HAP-1 (cell line): ENCODE measurements at places on chromosomes 6 and 20.

DNA sequence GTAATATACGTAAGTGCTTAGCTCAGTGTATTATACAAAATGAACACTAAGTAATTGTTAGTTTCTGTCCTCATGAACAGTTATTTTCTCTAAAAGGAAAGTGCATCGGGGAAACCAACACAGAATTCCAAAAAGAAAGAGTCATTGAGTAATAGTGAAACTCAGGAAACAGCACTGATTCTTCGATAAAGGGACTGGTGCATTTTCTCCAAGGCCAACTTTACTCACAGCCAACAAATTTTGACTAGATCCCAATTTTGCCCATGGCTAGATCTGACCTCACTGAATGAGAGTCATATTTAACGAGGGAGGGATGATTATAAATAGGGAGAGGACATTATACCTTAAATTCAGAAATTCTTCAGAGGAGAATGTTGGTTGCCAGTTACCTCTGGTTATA, 390.9 kb upstream of the NRSN1 start:
- DNase-seq, result no peak

- DNase-seq, result no peak
Observed at GRCh38 chr6:31010393-31011060, at the start of gene MUC22. TSS of gene MUC22 (plus strand) at chr6:31010474. CDS start at chr6:31010707, 233 bp downstream.

GRCh38 chr6:148790817-148791216, 44.0 kb downstream of the UST start:
- DNase-seq, result no peak

GRCh38 chr6:81763968-81764367, 11.5 kb upstream of the TENT5A start:
- DNase-seq, result no peak

DNA sequence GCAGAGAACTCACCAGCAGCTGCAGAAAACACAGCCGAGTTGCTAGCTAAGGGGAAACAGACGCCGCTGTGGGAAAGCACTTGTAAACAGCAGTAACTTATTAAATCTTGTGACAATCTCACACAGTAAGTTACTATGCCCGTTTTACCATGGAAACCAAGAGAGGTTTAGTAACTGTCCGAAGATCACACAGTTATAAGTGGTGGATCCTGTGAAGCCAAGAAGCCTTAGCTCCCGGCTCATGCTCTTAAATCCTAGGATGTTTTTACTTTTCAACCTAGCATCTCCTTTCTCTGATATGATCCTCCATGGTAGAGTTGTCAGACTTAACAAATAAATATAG, 1.5 kb upstream of the SULF2 start:
- no peak for DNase-seq

DNA sequence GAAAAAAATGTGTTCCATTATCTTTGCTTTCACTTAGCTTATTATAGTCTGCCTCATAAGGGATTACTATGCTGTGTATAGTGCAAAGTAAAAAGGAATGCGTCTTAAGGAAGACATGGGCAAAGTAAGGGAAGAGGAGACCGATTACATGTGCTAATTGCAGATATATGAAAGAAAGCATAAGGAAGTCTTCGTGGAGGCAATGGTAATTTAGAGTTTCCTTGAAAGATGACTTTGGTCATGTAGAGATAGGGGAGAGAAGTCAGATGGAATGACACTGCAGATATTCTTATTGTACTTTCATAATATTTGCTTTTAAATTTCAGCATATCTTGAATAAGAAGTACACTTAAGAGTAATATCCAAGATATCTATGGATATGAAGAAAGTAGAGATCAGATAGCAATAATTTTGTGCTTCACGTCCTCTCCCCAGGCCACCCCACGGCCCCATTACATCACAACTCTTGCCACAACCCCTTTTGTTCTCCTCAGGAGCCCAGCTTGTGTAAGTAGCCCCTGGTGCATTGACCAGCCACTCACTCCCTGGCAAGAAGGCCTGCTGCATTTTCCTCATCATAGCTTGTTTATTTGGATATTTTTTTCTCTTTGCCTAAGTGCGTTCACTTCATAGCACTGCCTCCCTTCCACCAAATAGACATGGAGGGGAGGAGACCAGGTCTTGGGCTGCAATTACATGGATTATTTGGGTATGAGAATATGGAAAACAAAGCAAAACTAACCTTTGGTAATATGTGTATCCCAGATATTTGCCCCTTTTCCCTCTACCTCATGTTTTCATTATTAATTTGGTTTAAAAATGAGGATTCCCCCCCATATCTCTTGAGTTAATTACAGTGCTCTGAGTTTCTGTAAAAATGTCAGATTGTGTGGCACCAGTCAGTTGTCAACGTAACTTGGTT, 30.7 kb upstream of the COL10A1 start:
- DNase-seq, result no peak

- DNase-seq, result no peak
Observed at GRCh38 chr6:90478278-90478677, 108.6 kb downstream of the MAP3K7 start.

- no peak for DNase-seq
Observed at GRCh38 chr6:162934844-162935243, 207.1 kb downstream of the PACRG start.

- DNase-seq, result no peak
Observed at GRCh38 chr6:160031442-160031841, 62.6 kb downstream of the IGF2R start.

- peak; percentile 63 for DNase-seq
Observed at GRCh38 chr6:79833264-79833963, 113.9 kb downstream of the ELOVL4 start.

DNA sequence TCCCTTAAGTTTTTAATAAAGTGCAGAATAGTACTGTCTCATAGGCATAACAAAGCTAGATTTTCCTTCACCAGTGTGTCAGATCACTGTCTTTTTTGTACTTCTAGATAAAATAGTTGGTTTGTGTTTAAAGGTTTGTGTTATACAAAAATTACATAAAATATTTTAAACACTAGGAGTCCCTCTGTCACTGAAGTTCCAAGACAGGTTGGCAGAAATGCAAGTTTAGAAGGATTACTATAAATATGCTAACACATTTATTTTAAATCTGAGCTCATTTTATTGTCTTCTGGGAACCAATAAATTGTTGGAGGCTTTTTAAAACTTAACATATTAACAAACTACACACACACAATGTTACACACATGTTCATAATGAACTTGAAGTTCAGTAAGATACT, 30.8 kb upstream of the RUNX2 start:
- DNase-seq, result no peak

DNA sequence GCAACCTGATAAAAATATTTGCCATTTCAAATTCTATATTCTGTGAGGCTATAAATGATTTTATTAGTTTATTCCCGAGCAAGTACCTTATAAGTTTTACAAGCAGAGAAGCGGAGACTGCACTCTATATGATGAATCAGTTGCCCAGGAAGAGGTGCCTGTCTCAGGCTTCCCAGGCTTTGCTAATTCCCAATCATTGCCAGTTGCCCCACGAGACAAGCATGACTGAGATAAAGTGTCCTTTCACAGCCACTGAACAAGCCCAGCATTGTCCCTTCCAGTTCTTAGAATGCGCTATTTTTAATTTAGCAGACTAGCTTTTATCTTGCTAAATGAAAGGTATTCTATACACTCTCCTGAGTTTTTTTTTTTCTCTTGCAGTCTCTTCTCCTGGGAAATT, 260.7 kb downstream of the ALDH8A1 start:
- no peak for DNase-seq

- DNase-seq, result no peak
Observed at GRCh38 chr6:80319196-80319595, 212.7 kb downstream of the BCKDHB start.

GRCh38 chr6:166565084-166565967, 21.2 kb downstream of the RAMACL start:
- DNase-seq, result no peak

- DNase-seq, result no peak
Observed at GRCh38 chr6:47524136-47524845, 46.7 kb downstream of the CD2AP start.

DNA sequence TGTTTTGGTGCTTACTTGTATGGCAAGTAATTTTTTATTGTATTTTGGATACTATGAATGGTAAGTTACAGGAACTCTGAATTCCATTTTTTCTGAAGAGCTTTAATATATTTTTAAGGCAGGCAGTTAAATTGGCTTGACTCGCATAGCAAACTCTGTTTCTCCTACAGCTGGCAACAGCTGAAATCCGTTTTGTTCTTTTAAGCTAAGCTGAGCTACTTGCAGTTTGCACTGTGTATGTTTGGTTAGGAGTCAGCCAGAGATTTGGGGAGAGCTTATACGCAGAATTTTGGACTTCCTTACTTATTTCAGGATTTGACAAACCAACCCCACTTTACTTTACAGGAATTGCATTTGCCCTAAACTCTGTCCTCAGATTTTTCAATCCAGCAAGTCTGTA, 179.1 kb downstream of the COL19A1 start:
- no peak for DNase-seq

GRCh38 chr20:47220161-47220582, 136.3 kb downstream of the ZMYND8 start:
- peak; percentile 12 for DNase-seq

DNA sequence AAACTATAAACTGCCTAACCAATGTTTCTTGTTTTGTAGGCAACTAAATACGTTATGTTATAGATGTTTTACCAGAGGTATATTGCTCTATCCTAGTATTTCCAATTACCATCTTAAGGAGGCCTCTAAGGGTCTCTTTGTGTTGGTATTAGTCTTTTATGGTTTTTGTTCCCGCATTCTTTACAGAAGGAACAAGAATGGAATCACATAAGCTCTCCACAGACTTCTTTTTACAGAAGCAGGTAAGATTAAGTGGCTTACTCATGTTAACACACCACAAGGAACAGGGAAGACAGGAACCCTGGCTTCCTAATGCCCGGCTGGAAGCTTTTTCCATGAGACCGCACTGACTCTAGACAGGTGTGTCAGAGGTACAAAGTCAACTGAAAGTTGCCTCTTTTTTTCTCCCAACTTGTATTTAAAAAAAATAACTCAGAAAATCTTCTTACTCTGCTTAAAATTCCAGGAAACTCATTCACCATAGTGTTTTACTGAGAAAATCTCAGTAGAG, 55.1 kb downstream of the FKBP5 start:
- DNase-seq, result no peak

DNA sequence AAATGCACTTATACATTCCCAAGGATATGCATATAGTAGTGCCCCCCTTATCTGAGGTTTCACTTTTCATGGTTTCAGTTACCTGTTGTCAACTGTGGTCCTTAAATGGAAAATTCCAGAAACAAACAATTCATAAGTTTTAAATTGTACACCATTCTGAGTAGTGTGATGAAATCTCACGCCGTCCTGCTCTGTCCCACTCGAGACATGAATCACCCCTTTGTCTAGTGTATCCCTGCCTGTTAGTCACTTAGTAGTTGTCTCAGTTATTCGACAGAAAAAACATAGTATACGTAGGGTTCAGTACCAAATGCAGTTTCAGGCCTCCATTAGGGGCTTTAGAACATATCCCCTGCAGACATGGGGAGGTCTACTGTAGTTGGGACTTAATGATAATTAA, 57.0 kb downstream of the MAP1LC3A start:
- DNase-seq, result no peak

- peak; percentile 71 for DNase-seq
Observed at GRCh38 chr6:129936329-129937165, 75.4 kb upstream of the TMEM244 start.
